ENCODE measurements at places on chromosomes 1 and 21.

DNA sequence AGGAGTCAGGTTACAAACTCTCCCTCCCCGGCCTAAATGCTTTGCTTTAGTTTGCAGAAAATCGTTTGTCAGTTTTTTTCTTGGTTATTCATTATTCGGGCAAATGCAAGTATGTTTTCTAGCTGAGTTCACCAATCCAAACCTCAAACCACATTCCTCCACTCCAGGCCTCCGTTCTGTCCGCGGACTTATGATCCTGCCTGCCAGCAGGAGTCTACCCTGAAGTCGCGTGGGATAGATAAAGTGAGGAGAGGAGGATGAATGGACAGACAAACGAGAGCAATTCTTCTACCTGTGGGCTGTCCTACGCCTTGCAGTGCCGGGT, 1.3 kb downstream of the ADAMTS1 start:
- no peak for DNase-seq

DNA sequence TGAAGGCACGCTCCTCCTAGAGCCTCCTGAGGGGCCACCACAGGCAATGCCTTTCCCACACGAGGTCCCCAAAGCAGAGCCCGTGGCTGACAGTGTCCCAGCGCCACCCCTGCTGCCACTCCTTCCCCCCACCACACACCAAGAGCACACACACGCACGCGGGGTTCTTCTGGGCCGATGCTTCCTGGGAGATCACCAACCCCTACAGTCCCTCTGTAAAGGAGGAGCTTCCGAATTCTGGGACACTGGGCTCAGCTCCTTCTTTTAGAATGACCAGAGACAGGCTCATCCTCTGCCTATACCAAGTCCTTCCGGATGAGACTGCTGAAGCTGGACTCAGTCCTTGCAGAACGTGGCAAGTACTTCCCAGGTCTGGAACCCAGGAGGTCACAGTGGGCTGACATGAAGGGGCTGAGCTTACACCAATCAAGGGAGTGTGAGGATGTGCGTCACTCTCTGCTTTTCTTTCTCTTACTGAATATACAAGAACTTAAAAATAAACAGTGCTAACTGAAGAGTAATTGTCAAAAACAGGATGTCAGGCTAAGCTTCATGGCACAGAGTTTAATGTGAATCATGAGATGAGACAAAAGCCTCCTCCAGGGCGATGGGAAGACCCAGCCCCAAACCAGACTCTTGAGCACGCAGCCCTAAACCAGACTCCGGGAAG, 12.7 kb downstream of the SSU72 start:
- no peak for DNase-seq

- DNase-seq, result no peak
Measured at GRCh38 chr1:174971902-174972301, 27.8 kb upstream of the CACYBP start.

- DNase-seq, result no peak
Measured at GRCh38 chr1:113088972-113089371, 16.0 kb downstream of the LRIG2 start.

- no peak for DNase-seq
Measured at GRCh38 chr1:160823296-160823695, 27.3 kb downstream of the LY9 start.

DNA sequence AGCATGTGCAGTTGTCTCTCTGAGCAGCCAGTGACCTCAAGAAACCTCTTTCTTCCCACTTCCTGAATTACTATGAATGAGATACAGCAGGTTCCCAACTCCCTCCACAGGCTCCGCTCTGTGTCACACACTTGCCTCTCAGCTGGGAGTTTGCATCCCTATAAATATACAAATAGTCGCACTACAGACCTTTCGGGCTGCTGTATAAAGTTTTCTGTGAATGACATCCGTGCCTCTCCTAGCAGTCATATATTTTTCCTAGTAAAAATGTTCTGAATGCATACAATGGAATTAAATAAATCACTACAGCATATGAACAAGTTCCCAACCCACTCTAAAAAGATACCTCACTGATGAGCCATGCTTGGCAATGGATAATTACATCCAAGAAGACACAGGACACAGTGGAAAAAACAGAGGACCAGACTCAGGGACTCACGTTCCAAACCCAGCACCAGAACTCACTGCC, 66.8 kb downstream of the CAPZB start:
- no peak for DNase-seq

GRCh38 chr21:31335957-31336738, 7.9 kb downstream of the TIAM1 start:
- DNase-seq, result peak; percentile 75

GRCh38 chr21:37433456-37433840, 66.9 kb downstream of the DYRK1A start:
- DNase-seq, result no peak

DNA sequence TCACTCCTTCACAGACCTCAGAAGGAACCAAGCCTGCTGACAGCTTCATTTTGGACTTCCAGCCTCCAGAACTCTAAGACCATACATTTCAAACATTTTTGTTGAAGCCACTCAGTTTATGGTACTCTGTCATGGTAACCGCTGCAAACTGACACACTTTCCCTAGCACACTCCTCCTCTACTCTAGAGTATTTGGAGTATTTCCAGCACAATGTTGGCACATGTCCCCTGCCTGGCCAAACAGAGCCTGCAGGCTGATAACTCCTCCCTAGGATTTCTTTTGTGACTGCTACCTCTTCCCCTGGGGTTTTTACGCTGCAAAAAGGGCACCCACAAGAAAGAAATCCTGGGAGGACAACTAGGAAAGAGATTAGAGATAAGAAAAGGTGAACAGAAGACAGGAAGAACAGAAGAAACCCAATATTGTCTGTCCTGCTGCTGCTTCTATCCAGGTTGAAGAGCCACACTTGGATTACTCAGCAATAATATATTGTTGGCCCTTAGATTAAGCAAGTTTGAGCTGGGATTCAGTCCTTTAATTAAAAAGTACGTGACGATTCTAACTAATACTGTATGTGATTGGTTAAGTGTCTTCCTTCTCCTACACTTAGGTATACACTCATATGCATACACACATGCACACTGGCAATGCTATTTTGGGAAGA, 844.1 kb downstream of the LTN1 start:
- DNase-seq, result no peak

GRCh38 chr1:223702735-223703667, 9.3 kb upstream of the CAPN2 start:
- peak; percentile 61 for DNase-seq

DNA sequence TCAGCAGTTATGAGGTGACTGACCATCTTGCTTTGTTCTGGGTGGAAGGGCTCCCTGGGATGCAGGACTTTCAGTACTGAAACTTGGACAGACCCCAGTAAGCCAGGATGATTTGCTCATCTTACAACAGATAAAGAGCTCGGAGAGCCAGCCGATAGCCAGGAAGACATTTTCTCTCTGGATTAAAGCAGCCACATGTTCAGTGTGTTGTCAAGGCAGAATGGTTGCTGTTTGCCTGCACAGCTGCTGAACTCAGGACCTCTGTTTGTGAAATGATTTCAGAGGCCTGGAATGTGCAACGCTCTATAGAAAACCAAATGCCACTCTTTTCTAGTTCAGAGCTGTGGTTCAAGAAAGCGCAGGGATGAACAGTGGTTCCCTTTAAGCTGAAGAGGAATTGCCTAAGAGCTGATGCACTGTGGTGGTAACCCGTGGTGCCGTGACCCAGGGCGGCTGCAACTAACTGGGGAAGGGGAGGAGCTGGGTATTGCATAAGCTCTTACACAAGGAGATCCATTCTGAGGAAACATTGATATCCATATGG, 40.7 kb downstream of the CASQ2 start:
- no peak for DNase-seq

GRCh38 chr1:19809044-19809750, 5.9 kb downstream of the RNF186 start:
- DNase-seq, result no peak

DNA sequence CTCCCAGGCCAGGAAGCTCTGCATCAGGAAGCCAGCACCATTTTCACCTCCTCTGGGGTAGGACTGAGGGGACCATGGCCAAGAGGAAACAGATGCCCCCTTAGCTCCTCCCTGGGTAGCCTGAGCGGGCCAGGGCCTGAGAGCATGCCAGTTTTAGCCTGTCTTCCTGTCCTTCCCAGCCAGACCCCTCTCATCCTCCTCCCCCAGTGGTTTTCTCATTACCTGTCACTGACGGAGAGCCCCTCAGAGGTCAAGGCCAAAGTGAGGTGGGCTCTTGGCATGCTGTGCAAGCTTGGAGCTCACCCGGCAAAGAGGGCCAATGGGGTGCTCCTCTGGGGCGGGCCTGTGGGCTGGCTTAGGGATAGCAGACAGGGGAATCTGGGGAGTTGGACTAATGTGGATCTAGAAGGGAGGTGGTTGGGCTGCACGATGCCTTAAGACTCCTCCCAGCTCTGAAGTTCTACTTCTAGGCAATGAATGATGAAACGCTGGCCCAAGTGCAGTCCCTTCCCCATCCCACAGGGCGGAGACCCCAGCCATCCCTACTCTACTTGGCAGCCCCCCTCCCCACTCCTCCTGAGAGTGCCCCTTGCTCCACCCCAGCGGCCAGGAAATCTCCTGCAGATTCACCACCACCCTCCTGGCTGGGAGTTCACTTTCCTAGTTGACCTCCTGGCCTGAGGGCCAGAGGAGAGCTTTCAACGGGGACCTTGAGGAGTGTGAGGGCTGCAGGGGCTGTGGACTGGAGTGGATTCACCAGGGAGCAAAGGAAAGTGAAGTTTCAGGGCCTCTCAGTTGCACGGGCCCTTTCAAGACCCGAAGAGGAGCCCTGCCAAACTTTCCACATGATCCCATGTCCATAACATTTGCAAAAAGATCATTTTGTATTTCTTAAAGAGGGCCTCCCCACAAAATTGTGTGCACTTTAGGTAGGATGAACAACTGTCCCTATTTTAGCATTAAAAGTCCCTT, 9.4 kb upstream of the LMNA start:
- no peak for DNase-seq

GRCh38 chr1:212520746-212521145, 87.8 kb upstream of the ATF3 start:
- no peak for DNase-seq

GRCh38 chr1:108043707-108044106, 78.7 kb upstream of the VAV3 start:
- no peak for DNase-seq

- DNase-seq, result peak; percentile 30
Measured at GRCh38 chr1:53552981-53553733, 94.0 kb downstream of the DMRTB1 start.

GRCh38 chr1:245091818-245092637, 62.8 kb upstream of the KIF26B start:
- no peak for DNase-seq

DNA sequence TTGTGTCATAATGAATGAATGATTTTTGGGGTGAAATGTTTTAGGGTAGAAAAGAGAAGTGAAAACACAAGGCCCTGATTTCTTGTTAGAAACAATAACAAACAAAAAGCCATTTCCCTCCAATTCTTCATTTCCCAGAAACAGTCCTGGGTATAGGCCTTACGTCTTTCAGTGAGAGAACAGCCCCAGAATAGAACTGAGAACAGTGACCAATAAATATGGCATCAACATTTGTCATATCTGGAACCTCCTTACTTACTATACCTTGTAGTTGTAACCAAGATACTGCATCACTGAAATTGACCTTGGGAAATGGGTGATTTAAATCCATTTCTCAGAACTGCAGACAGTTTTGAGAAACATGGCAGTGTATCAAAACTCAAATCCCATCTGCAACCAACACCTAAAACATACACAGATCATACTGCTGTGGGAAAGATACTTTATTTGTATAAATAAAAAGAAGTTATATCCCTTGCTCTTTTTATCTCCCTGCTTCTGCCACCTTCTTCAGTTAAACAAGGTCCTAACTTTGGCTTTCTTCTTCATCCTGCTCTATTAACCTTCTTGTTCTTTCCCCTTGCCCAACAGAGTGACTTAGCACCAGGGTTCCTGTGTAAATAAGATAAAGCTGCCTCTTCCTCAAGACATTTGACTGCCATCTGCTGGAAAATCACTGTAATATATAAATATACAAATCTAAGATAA, 19.5 kb downstream of the XKR8 start:
- DNase-seq, result peak; percentile 63

DNA sequence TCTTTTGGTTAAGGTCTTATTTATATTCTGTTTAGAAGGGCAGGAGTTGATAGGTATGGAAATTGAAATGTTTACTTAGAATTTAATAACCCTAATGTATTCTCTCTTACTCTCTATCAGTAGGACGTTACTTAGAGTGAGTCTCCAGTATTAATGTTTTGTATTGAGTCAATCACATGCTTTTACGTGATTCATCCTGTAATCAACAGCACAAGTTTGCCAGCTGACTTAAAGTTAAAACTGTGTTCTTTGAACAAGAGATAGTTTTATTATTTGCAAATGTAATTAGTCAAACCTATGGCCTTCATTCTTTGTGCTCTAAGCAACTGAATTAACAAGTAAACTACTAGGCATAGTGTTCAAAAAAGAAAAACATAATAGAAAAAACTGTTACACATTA, 57.3 kb downstream of the PKN2 start:
- no peak for DNase-seq

DNA sequence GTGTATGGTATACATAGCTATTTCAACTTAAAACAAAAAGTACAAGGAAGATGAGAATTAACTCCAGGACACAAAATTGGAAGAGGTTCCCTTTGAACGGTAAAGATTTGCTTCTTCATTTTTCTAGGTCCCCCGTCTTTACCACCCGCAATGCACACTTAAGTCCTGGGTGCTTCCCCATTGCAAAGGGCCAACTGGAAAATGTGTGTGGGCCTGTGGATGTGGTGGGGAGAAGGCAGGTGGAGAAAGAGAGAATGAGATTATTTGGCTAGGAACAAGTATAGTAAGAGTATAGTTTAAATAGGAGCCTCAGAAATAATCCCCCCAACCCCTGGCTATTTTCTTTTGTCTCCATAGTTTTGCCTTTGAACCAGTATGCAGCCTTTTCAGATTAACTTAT, 115.4 kb downstream of the HLX start:
- DNase-seq, result no peak

Data from activated CD4-positive, alpha-beta T cell treated with anti-CD3 and anti-CD28 coated beads, Interleukin-10, Interleukin-2, amounts not matched to agents 100 ng/mL and 50 ng/mL, durations not matched to agents 16 hours and 8 hours (primary cell).